ENCODE measurements at places on chromosomes 1 and 21.

GRCh38 chr1:18681423-18681835 lies 50.8 kb downstream of the PAX7 start:
- peak; percentile 44 for DNase-seq

- no peak for DNase-seq
Measured at GRCh38 chr1:199338760-199339159, 688.8 kb upstream of the NR5A2 start.

GRCh38 chr21:45299026-45299863 lies 11.6 kb upstream of the POFUT2 start:
- no peak for DNase-seq

DNA sequence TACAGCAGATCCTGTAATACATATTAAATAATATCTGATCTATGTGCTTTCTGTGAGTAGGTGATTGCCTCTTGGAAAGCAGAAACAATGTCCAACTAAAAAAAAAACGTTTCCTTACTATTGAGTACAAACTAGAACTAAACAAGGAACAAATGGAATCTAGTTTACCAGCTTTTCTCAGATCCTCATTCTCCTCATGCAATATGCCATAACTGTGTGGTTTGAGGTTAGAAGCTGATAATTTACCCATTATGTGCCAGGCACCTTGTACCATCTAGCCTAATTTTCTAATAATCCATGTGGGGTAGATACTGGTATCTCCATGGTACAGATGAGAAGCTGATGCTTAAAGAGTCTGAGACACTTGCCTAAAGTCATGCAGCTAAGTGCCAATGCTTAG lies 154.7 kb downstream of the PTGER3 start:
- no peak for DNase-seq

Data from NCI-H2029 treated with DMSO at 0.1 percent for 48 hours (cell line).